RWPE1 (cell line): ENCODE measurements at places on chromosomes 12 and 14.

- no peak for DNase-seq
Measured at GRCh38 chr12:2173971-2174370, 121.2 kb downstream of the CACNA1C start.

DNA sequence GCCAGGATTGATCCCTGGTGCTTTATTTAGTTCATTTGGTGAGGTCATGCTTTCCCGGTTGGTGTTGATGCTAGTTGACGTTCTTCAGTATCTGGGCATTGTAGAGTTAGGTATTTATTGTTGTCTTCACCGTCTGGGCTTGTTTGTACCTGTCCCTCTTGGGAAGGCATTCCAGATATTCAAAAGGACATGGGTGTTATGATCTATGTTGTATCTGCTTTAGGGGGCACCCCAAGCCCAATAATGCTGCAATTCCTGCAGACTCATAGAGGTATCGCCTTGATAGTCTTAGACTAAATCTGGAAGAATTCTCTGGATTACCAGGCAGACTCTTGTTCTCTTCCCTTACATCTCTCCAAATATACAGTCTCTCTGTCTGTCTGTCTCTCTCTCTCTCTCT, 42.1 kb downstream of the AK7 start:
- no peak for DNase-seq

DNA sequence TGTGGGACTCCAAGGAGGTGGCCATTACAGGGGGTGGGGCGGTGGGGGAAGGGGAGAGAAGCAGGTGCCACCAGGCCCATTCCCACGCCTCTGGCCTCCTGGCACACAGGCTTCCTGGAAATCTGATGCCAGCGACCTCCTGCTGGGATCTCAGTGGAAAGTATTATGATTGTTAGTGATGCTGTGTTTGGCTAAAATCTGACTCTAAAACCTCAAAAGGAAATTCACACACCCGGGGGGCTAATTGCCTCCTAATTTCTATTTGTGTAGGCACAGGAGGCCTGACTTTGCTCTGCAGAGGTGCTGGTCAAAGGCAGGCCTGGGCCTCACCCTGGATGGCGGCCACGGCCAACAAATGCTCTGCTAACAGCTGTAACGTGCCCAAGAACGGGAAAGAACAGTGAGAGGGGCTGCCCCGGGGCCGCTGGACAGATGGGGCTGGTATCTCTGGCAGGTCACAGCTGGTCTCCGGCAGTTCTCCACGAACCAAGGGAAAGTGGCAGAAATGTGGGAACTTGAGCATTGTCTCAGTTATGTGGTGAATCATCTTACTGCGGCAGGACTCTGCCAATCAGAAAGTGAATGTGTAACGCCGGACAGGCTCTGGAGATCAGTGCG, 14.3 kb downstream of the FAM181A start:
- DNase-seq, result peak; percentile 81

DNA sequence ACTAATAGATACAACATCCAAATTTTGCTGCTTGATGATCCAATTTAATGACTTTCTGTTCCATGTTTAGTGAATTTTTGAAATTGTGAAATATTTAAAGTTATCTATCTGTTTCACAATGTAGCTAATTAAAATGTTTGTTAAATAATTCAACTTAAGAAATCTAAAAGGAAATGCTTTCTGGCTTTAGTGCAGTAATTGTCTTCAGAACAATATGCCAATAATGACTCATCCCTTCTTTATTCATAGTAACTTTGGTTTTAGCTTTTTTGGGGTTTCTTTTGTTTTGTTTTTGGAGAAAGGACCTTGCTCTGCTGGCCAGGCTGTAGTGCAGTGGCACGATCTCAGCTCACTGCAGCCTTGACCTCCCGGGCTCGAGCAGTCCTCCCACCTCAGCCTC, 479.2 kb upstream of the RGS6 start:
- DNase-seq, result no peak

GRCh38 chr14:61103541-61104339, 122.7 kb downstream of the SLC38A6 start:
- peak; percentile 98 for DNase-seq

GRCh38 chr14:30204431-30204980, 276.9 kb upstream of the PRKD1 start:
- no peak for DNase-seq

DNA sequence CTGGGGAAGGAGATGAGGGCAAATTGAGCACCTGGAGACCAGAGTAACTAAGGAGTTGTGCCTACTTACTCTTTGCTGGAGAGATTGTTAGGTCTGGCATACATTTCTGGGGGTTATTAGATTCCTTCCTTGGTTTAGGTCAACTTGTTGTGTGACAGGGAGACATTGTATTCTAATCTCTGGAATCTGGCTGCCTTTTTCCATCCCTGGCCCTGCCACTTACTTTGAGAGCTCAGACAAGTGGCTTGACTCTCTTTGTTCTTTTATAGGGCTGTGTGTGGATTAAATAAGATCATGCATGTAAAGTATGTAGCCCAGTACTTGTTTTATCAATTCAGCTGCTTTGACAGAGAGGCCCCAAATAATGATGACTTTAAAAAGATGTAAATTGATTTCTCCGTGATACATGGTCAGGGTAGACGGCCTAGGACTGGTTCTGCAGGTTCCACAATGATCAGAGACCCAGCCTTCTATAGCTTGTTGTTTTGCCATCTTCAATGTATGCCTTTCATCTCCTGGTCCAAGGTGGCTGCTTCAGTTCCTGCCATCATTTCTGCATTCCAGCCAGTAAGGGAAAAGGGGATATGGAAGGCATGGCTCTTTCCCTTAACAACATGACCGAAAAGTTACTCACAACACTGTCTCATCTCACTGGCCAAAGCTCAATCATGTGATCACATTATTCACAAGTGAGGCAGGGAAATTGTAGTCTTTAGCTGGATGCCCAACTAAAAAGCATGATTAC, 72.6 kb downstream of the CHST11 start:
- DNase-seq, result no peak

- no peak for DNase-seq
Measured at GRCh38 chr12:52032446-52032803, 18.8 kb upstream of the NR4A1 start.

DNA sequence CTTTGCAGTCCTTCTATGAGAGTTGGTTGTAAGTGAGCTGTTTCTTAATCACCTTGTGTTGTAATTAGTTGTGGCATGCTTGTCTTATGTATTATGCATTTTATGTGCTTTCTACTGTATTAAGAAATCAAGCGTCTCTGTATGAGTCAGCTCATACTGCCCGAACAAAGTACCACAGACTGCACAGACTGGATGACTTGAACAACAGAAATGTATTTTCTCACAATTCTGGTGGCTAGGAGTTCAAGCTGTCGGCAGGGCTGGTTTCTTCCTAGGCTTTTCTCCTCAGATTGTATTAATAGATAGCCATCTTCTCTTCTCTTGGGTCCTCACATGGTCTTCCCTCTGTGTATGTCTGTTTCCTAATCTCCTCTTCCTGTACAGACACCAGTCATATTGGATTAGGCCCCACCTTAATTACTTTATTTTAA, 77.7 kb downstream of the FLRT2 start:
- DNase-seq, result peak; percentile 75

GRCh38 chr12:63792338-63792737, 12.6 kb downstream of the RXYLT1 start:
- DNase-seq, result no peak

DNA sequence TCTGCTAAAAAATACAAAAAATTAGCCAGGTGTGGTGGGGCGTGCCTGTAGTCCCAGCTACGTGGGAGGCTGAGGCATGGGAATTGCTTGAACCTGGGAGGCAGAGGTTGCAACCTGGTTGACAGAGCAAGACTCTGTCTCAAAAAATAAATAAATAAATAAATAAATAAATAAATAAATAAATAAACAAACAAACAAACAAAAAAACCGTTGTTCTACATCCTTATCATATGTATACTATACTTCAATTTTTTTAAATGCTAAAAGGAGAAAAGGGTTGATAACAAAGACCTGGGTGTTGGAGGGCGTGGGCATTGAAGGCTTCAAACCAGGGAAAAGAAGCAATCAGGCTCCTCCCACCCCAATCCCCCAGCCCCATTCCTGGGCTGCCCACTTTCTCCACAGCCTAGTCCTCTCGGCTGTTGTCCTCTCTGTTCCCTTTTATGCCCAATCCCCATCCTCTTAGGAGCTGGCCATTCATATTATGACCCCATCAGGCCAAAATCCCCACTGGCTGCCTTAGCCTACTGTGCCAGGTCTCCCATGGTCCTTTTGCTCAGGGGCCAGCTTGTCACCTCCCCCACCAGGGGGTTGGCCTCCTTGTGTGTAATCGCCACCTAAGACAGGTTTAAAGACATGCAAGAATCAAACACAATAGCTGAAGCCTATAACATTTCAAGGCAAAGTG, 30.2 kb downstream of the CLMN start:
- DNase-seq, result no peak

GRCh38 chr12:92452763-92453162, 250.0 kb upstream of the PLEKHG7 start:
- DNase-seq, result no peak

DNA sequence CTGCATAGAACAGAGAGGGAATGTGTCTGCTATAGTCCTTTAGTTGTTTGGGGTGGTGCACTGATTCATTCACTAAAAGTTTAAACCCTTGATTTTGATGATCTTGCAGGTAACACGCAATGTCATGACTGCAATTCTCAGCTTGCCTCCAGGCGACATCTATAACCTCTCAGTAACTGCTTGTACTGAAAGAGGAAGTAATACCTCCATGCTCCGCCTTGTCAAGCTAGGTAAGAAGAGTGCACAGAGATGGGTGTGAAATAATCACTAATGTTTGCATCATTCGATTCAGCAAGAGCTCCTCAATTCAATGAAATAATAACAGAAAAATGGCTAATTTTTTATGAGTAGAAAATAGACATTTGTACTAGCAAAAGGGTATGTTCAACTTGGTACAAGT, 203.7 kb downstream of the PTPRO start:
- DNase-seq, result no peak

DNA sequence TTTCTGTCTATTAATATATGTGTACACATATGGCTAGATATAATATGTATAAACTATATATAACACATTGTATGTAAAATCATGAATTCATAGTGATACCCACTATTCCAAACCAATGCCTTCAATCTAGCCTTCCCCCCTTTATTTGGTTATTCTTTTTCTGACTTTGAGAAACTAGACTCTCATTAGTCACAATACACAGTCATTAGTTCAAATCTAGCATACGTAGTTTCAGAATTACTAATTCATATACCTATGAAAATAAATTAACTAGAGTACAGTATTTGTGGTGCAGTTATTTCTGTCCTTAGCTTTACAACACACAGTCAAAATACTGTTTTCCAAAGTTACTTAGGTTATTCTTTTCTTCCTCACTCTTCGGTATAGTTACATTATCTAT, 268.2 kb downstream of the DPF3 start:
- no peak for DNase-seq
